ENCODE measurements at places on chromosomes 2 and 18.

GRCh38 chr2:162261032-162261945 is 18.0 kb upstream of the FAP start:
- no peak for DNase-seq

- DNase-seq = no peak
Measured at GRCh38 chr18:35345460-35345921, 1.3 kb upstream of the ZNF24 start.

GRCh38 chr18:22102953-22103646 is 66.3 kb upstream of the GATA6 start:
- no peak for DNase-seq

- no peak for DNase-seq
Measured at GRCh38 chr2:40480596-40480995, 28.7 kb upstream of the SLC8A1 start.

DNA sequence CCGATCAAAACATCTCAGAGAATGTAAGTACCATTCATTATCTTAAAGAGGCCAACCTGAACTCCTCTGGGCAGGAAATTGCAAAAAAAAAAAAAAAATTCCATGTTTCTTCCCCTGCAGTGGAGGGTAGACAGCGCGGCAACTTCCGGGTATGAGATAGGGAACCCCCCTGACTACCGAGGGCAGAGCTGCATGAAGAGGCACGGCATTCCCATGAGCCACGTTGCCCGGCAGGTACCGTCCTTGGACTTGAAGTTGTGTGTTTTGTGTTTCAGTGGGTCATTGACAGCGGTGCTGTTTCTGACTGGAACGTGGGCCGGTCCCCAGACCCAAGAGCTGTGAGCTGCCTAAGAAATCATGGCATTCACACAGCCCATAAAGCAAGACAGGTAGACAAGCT is 7.2 kb downstream of the ACP1 start:
- no peak for DNase-seq

GRCh38 chr18:66727991-66728390 is 124.1 kb upstream of the CDH19 start:
- DNase-seq = no peak

DNA sequence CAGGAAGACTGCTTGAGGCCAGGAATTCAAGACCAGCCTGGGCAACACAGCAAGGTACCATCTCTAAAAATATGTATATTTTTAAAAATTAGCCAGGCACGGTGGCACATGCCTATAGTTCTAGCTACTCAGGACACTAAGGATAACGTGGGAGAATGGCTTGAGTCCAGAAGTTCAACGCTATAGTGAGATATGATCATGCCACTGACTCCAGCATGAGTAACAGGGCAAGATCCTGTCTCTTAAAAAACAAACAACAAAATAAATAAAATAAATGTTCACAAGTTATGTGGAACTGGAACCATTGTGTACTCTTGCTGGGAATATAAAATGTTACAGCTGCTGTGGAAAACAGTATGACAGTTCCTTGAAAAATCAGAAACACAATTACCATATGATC is 47.2 kb downstream of the USP34 start:
- no peak for DNase-seq

DNA sequence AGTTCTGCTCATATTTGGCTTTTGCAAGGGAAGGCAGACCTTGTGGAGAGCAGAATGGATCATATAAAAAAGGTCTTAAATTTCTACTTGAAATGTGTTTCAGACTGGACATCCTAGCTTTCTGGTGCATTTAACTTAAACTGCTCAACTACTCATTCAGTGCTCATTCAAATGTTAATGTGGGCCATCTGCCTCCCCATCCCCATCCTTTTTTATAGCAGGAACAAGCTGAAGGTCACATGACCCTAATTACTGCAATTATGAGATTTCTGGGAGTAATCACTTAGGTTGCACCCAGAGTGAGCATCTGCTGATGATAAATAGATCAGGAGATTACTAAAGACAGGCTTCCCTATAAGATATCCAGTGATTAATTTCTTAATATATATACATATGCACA is 96.1 kb downstream of the MAP2 start:
- no peak for DNase-seq

GRCh38 chr2:46434851-46435273 is 44.5 kb upstream of the TMEM247 start:
- DNase-seq = no peak

DNA sequence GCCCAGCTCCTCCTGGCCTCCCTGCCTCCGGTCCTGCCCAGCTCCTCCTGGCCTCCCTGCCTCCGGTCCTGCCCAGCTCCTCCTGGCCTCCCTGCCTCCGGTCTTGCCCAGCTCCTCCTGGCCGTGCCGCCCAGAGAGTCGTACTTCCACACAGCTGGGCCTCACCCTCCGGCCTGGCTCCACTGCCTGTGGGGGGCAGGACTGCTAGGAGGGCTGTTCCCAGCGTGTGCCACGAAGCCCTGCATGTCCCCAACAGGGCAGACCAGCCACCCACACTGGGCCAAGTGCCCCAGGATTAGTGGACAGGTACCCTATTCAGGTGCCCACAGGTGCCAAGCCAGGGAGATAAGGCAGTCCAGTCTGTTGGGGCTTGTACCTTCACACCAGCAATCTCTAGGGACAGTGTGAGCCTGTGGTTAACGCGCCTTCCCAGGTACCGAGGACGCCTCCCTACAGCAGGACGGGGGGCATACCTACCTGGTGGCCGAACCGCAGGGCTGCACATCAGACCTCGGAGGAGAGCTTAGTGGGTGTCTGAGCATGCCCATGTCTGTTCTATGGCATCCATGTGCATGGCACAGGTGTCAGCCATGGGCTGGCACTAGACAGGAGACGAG is 5.3 kb downstream of the GPC1 start:
- no peak for DNase-seq

DNA sequence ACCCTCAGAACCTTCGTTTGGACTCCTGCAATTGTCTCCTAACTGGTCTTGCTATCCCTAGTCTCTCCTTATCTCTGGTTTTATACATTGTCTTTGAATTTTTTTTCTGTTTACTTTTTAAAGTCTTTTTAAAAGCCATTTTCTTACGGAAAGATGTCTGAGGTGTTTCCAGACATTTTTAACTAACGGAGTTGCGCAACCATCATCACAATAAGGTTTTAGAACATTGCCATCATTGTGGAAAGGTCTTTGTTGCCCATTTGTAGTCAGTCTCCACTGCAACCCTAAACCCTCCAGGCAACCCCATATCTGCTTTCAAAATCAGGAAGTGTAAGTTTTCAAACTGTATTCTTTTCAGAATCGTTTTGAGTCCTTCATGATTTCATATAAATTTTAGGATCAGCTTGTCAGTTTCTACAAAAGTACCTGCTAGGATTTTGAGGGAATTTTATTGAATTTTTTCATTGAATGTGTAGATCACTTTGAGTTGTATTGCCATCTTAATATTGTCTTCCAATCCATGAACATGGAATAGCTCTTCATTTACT is 46.3 kb downstream of the ANKRD12 start:
- no peak for DNase-seq

DNA sequence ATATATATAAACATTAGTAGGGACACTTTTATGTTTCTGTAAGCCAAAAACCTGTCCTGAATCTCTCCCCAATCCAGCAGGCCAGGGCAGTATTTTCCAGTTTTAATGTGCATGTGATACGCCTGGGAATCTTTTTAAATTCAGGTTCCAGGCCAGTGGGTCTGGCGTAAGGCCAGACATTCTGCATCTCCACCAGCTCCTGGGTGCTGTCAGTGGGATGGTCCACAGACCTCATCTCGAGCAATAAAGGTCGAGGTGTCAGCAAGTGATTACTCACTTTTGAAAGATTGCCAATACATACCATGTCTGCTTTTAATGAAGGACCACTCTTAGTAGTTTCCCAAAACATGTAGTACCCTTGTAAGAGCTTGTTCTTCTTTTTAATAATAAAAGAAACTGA is 189.9 kb upstream of the SH3BP4 start:
- no peak for DNase-seq

- no peak for DNase-seq
Measured at GRCh38 chr2:141741652-141742051, 389.2 kb downstream of the LRP1B start.

GRCh38 chr2:27381577-27382181 is 1.1 kb upstream of the ZNF513 start:
- no peak for DNase-seq

- DNase-seq = no peak
Measured at GRCh38 chr2:147141930-147142329, 702.9 kb upstream of the ACVR2A start.

GRCh38 chr2:35000453-35000852 is 1355.1 kb upstream of the CRIM1 start:
- no peak for DNase-seq

DNA sequence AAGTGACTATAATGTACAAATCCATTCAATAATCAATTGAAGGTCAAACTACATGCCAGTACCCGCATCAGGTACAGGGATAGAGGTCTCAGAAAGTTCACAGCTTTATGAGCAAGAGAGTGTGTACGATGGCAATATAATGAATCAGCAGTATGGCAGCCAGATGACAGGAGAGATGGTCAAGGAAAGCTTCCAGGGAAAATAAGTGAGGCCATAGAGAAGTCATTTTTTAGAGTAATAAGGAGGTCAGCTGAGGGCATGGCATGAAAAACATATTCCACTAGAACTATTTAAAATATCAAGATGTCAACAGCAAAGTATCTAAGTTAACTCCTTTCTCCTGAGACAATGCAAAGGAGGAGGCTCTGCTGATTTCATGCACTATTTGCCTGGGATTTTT is 108.0 kb downstream of the SLC8A1 start:
- DNase-seq = no peak

GRCh38 chr2:85902496-85902895 is 13.7 kb upstream of the ST3GAL5 start:
- DNase-seq = no peak

GRCh38 chr2:186593523-186593922 is 3.7 kb downstream of the ITGAV start:
- no peak for DNase-seq

DNA sequence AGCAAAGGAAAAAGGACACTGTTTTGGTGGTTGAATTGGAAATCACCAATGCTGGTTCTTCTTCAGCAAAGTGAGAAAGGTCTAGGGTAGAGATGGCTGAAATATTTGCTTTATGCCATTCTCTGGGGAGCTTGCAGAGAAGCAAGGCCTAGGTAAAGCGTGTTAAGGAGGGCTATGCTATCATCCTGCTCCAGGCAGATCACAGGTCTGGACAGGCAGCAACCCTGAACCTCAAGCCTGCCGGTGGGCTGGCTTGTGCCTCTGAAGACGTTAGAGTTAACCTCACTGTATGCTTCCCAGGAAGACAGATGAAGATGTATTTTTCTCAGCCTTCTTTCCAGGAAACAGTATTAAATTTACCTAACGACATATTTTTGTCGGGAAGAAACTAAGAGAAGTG is 138.5 kb upstream of the LYPD6 start:
- no peak for DNase-seq

- no peak for DNase-seq
Measured at GRCh38 chr2:113187771-113188170, 14.0 kb downstream of the PSD4 start.

- DNase-seq = no peak
Measured at GRCh38 chr2:240420206-240421104, 15.0 kb upstream of the GPC1 start.

GRCh38 chr18:5097116-5097703 is 99.8 kb downstream of the AKAIN1 start:
- DNase-seq = no peak

- no peak for DNase-seq
Measured at GRCh38 chr2:165191096-165191728, 12.6 kb downstream of the SCN3A start.

DNA sequence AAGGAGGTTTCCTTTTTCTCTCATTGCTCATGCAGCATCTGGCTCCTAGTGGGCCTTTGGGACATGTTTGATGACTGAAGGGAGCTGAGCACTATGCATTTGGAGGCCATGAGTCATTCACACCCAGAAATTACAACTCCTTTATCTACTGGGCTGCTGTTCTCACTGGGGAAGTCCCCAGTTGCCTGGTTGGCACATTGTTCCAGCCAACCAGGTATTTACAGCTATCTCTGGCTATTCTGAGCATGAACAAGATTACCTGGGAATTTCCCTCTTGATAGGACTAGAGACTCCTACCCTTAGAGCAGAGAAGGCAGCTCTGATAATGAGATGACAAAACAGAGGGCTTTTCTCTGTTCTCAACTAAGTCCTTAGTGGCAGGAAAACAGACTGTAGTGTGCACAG is 206.5 kb downstream of the SETBP1 start:
- peak; percentile 5 for DNase-seq

DNA sequence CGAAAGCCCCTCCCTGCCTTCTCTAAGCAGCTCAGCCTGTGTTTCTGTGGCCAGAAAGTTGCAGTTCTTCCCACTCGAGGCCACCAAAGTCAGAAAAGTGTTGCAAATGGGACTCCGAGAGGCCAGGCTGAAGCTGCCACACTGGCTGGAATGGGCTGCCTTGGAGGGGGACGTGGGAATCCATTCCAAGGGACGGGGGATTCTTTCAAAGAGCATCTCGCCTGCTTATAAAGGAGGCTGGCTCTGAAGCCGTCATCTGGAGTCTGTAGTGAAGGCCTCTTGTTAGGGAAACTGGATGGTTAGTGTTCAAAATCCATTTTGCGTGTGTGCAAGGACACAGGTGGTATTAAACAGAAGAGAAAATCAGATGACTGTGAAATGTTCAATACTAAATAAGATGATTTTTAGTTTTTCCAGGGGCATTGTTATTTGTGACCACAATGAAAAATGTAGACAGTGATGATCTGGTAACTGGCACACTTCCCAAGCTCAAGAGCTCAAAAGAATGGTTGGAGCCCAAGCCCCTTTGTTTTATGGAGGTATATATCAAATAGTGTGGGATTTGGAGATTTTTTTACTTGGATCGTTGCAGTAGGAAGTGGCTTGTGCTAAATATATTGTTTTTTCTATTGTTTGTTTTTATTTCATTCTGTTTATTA is 782 bp downstream of the FAM228B start:
- no peak for DNase-seq

DNA sequence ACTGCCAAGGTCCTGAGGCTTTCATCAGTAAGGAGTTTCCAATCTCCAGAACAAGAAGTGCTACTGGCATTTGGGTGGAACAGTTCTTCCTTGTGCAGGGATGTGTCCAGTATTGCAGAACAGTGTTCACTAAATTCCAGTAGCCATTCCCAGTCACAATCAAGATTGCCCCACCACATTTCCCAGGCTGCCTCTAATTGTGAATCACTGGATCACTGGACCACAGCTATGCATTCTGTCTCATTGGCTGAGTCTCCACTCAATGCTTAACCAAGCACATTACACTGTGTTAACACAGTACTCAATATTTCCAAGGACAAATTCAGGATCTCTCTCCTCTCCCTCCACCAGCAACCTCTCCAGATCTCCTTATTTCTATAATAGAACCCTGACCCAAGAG is 160.2 kb upstream of the CCDC150 start:
- DNase-seq = no peak

DNA sequence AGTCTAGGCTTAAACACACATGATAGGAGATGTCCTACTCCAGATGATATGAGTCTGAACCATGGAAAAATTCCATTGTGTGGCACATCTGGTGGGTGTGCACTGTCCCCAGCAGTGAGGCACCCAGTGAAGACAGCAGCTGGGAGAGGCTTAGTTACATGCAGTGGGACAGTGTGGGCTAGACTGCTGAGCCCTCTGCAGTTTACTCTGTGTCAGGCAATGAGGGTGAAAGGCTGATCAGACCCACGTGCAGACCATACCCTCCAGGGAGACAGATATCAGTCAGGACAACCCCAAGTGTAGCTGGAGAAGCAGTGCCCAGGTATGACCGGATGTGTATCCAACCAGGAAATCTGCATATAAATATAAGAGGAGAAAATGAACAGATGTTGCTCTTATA is 13.4 kb downstream of the IL37 start:
- no peak for DNase-seq

GRCh38 chr2:44614940-44615339 is 253.2 kb downstream of the CAMKMT start:
- no peak for DNase-seq

GRCh38 chr2:207512356-207512755 is 17.4 kb upstream of the CREB1 start:
- no peak for DNase-seq

All from activated CD8-positive, alpha-beta memory T cell treated with anti-CD3 and anti-CD28 coated beads for 4 hours (primary cell).